ENCODE measurements at places on chromosomes 4 and X. TPM values are rescaled to one million over a fixed set of nuclear protein-coding genes. Genes with fewer than 3 reads are reported as not detected.

Gene SUPT20HL2
- not detected for total RNA-seq

Gene CSAG1
- total RNA-seq: not detected

Gene MAGEC2
- not detected for total RNA-seq

Gene SHISA3
- total RNA-seq: 2.8 TPM

Gene CACNA1F
- not detected for total RNA-seq

Gene MAGEE2
- total RNA-seq: 0.63 TPM

Gene SLC2A9
- 13.8 TPM for total RNA-seq

Gene TNIP2
- 35.8 TPM for total RNA-seq

DNA sequence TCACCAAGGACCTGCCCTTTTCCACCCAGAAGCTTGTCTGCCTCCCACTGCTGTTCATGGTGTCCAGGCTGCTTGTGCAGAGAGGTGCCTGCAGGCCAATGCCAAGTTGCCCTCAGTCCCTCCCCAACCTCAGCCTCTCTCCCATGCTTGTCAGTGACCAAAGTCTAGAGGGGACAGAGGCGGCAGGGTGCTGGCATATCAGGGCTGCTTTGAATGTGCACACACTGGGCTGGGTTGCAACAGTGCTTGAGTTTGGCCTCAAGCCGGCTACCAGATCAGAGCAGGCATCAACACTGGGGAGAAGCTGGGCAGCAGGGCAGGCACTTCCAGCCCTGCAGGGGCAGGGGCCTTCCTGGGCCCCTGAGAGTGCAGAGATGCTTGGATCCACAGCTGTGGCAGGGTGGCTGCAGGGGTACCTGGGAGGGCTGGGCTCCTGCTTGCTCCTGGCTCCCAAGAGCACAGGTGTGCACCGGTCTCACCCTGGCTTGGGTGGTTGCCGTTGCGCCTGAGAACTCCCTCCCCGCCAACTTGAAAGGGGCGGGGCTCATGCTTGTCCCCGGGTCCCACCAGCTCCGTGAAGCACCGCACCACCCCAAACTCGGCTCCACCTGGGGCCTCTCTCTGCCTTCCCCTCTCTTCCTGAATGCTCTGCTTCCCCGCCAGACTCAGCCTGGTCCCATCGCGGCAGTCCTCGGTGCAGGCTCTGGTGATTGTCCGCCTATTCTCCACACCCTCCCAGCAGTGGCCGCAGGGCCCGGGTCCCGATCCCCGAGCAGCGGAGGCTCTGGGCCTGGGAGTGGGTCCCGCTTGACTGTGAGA, 1681.9 kb upstream of the ADGRL3 start:
- no peaks in the 10 kb centered on the region for H3K27me3 ChIP-seq
- H3K4me3 ChIP-seq: no peak overlapping the region
- no peaks in the 10 kb centered on the region for H3K4me1 ChIP-seq
- H3K36me3 ChIP-seq: no peaks in the 10 kb centered on the region
- H3K27ac ChIP-seq: no peak overlapping the region

DNA sequence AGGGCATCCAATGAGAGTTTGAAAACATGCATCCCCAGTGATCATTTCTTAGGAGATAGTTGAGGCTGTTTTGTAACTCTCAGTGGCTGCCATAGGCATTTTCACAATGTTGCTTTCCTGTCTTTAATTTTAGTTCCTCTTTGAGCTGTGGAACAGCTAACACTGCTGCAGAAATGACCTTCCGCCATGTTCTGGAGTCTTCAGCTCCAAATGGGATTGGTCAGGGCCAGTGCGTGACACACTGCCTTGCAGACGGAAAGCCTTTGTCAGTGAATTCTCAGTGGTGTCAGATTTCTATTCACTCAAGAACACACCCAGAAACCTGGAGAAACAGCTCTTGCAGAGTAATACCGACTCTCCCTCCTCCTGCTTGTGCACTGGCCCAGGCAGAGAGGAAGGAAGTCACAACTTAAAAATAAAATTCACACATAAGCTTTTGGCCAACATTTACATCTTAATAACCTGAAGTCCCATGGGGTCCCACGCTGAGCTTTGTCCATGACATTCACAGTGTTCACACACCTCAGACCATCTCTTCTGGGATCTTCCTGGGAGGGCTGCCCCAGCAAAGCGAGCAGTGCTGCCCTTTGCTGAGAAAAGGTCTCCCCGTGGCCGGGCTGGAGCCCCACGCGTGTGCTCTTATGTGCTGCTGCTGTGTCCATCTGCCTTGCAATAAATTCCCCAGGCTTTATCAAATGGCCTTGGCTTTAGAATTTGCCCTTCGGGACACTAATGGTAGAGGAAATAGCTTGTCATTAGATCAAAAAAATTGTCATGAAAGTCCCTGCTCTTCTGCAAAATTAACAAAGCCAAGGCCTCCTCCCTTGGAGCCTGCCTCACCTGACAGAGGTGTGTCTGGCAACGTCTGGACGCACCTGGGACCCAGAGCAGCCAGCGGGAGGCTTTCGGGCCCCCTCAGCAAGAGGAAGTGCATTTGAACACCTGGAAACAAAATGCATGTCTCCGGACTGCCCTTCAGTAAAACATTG, 126.8 kb downstream of the IRF2 start:
- peaks cover 54% of the 10 kb centered on the region for H3K4me1 ChIP-seq
- H3K27ac ChIP-seq: peak overlapping the region; percentile 99
- H3K4me3 ChIP-seq: peak overlapping the region; percentile 31
- no peaks in the 10 kb centered on the region for H3K36me3 ChIP-seq
- no peaks in the 10 kb centered on the region for H3K27me3 ChIP-seq

DNA sequence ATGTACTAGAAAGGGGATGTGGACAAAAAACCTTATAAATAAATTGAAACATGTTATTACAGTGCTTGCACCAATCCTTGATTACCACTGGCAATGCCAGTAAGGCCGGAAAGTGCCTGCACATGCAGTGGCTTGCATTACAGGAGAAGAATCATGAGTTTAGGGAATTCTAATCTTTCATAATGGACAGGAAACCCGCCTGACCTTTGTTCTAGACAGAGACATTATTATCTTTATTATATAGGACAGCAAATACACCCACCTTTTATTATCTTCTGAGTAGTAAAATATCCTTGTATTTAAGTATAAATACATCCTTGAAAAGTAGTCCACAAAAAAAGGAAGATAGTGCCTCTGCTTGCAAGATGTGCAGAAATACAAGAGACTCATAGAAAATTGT, 379.9 kb upstream of the LCORL start:
- no peaks in the 10 kb centered on the region for H3K27me3 ChIP-seq
- no peaks in the 10 kb centered on the region for H3K36me3 ChIP-seq
- H3K27ac ChIP-seq: no peak overlapping the region
- no peaks in the 10 kb centered on the region for H3K4me1 ChIP-seq
- no peak overlapping the region for H3K4me3 ChIP-seq

- no peak for DNase-seq
- H3K27ac ChIP-seq: no peak overlapping the region
- H3K4me1 ChIP-seq: no peaks in the 10 kb centered on the region
- peaks cover 21% of the 10 kb centered on the region for H3K36me3 ChIP-seq
These were observed 62.3 kb downstream of the ALG13 start for GRCh38 chrX:111743316-111743715.

DNA sequence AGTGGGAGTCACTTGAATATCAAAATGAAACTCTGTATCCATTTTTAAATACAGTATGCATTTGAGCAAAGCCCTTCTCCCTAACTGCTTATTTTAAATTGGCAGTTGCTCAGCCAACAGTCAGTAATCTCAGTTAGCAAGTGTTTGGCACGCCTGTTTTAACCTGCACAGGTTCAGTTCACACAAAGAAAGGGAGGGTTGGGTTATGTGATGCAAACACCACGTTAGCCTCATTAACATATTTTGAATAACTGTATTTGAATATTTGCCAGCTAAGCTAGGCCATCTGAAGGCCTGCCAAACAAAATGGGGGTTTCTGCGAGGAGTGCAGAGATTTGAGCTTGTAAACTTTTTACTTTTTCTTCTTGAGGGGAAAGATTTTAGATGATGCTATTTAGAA, 19.8 kb downstream of the GAB1 start:
- H3K27me3 ChIP-seq: no peaks in the 10 kb centered on the region
- H3K27ac ChIP-seq: peak overlapping the region; percentile 2
- no peaks in the 10 kb centered on the region for H3K36me3 ChIP-seq

GRCh38 chrX:30794497-30794896, 94.6 kb downstream of the TAB3 start:
- H3K4me3 ChIP-seq: no peak overlapping the region
- DNase-seq: no peak
- no peaks in the 10 kb centered on the region for H3K36me3 ChIP-seq
- no peaks in the 10 kb centered on the region for H3K27me3 ChIP-seq
- H3K27ac ChIP-seq: no peak overlapping the region

- no peak overlapping the region for H3K27ac ChIP-seq
- H3K36me3 ChIP-seq: no peaks in the 10 kb centered on the region
- H3K4me3 ChIP-seq: no peak overlapping the region
- H3K27me3 ChIP-seq: peaks cover 67% of the 10 kb centered on the region
These were observed 2.2 kb upstream of the SFRP2 start for GRCh38 chr4:153790962-153791551.

DNA sequence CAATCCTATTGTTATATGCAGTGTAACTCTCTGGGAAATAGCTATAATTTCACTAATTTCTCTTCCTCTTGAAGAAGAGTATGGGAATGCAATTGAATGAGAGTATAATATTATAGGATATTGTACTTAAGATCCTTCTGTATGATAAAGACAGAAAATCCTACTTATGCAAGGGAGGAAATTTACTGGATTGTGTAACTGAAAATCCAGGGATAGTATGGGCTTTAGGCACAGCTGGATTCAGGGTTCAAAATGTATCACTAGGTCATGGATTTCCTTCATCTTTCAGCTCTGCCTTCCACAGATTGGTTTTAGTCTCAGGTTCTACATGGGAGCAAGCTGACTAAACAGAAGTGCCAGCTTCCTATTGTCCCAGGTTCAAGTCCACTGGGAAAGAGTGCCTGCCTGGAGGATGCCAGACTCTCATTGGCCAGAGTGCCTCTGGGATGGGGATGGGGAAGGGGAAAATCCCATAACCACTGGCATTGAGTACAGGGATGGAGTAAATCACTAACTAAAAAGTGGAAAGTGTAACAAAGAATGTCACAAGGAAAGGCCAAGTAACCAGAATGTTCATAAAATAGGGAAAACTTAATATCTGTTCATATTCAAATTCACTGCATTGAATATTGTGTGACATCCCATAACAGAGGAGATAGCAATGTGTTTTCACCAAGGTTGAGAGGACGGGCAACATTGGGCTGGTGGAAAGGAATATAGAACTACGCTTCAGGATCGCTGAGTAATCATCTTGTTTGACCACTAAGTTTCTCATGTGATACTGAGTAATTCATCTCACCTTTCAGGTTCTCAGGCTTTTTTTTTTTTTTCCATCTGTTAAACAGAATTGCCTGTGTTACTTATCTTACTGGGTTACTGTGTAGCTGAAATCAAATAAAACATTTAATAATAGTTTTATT, 75.7 kb downstream of the ANXA3 start:
- no peak overlapping the region for H3K4me3 ChIP-seq
- no peak for DNase-seq
- peaks cover 27% of the 10 kb centered on the region for H3K4me1 ChIP-seq
- no peaks in the 10 kb centered on the region for H3K27me3 ChIP-seq
- H3K27ac ChIP-seq: no peak overlapping the region

GRCh38 chr4:61511716-61512488, 311.8 kb downstream of the ADGRL3 start:
- H3K36me3 ChIP-seq: no peaks in the 10 kb centered on the region
- no peaks in the 10 kb centered on the region for H3K27me3 ChIP-seq
- no peak for DNase-seq
- H3K4me1 ChIP-seq: no peaks in the 10 kb centered on the region

DNA sequence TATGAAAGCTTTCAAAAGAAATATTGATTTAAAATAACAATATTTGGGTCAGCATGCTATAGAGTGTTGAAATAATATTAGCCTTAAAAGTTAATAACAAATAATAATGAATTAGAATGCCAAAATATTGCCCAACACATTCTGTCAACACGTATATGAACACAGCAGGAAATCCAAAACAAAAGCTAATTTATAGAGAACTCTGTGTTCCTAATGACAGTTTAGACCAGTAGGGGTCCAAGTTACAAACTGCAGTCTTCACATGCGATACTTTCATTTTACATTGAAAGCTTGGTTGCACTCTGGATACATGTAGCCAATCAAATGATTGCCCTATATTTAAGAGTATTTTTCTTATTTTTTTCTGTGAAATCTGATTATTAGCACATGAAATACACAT, 274.4 kb downstream of the DCTD start:
- H3K4me3 ChIP-seq: no peak overlapping the region
- no peak overlapping the region for H3K27ac ChIP-seq
- DNase-seq: no peak
- no peaks in the 10 kb centered on the region for H3K4me1 ChIP-seq
- H3K27me3 ChIP-seq: no peaks in the 10 kb centered on the region
- H3K36me3 ChIP-seq: no peaks in the 10 kb centered on the region
